ENCODE measurements at places on chromosomes 1 and 21.

- DNase-seq: no peak
These were observed 28.2 kb downstream of the SNAP47 start for GRCh38 chr1:227763246-227764018.

- no peak for DNase-seq
These were observed 14.9 kb upstream of the PLCH2 start for GRCh38 chr1:2460996-2461751.

- no peak for DNase-seq
These were observed 111.9 kb downstream of the CACNA1E start for GRCh38 chr1:181595234-181595633.

- DNase-seq: no peak
These were observed 8.3 kb downstream of the RNASEL start for GRCh38 chr1:182580736-182581135.

DNA sequence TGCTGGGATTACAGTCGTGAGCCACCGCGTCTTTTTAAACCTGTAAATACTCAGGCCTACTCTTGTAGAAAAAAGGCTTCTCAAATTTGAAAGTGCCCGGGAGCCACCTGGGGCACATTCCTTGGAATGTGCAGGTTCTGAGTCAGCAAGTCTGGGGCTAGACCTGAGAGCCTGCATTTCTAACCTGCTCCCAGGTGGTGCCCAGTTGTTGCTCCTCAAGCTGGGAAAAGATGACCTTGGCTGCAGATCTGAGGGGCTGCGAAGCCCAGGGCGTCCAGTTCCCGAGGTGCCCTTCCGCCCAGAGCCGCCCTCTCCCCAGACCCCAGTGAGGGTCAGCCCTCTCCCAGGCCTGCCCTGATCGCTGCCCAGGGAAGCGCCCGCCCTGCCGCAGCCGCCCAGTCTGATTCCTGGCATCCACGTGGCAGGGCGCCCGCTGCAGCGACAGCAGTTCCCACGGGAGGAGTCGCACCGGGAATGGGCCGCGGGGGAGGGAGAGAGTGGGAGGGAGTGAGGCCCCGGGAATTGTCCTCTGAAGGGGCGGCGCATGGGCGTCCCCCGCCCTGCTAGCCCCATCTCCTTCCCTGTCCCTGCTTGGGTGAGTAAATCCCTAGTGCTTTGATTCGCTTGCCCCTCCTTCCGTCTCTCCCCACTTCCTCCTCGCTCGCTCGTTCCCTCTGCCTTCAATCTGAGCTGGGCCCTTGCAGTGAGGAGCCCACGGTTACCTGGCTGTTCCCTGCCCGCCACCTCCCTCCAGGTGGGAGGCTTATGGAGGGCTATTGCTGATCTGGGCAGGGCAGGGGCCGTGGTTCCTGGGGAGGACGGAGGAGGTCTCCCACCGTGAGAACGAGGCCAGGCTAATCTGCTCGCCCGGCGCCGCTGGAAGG lies 18.8 kb upstream of the TENT5B start:
- no peak for DNase-seq

- DNase-seq: no peak
These were observed 59.4 kb downstream of the DIPK1A start for GRCh38 chr1:92901699-92902405.

GRCh38 chr1:154940651-154941194 lies 4.2 kb upstream of the PMVK start:
- no peak for DNase-seq

DNA sequence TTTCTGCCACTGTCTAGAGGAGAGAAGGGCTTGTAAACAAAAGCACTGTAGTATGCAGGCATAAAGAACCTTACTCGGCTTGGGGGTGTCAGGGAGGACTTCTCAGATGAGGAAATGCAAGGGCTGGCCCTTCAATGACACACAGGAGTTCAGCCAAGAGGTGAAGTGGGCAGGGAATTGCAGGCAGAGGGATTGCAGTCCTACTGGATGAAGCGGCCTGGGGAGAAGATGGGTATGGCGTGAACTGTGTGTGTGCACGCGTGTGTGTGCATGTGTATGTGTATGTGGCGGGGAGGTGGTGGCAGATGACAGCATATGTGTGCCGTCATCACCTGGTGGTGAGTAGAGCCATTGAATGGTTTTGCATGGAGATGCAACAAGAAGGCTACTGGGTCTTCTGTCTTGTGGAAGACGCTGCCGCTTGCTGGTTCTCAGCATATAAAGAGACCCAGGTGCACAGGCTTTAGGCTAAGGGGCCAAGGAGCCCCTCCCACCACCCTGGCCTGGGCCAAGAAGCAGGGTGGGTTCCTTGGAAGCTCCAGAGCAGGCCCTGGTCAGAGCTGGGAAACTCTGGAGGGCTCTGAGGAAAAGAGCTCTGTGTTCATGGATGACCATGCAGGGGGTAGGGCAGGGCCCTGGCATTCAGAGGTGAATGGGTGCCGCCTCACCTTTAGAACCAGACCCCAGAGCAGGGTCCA lies 4.1 kb upstream of the EPS8L3 start:
- DNase-seq: no peak

DNA sequence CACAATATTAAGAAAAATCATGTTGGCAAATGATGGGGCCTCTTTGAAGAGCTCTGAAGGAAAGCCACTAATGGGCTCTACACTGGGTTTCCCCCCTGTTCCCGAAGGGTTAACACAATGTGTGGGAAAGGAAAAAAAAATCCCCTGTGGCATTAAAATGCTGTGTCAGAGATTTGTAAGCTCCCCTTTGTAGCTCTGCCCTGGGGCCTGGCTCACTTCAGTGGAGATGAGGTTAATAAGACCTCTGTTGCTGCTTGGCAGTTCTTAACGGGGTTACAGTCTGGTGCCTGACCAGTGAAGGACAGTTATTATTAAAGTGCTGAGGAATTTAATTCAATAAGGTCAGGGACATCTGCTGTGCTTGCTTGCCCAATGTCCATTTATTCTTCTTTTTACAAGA lies 129.7 kb upstream of the UBE2U start:
- no peak for DNase-seq
